ENCODE measurements at places on chromosomes 7 and 10. TPM values are rescaled to one million over a fixed set of nuclear protein-coding genes. Genes with fewer than 3 reads are reported as not detected.

GRCh38 chr7:47254081-47254977, 327.6 kb downstream of the TNS3 start:
- DNase-seq = peak; percentile 81

DNA sequence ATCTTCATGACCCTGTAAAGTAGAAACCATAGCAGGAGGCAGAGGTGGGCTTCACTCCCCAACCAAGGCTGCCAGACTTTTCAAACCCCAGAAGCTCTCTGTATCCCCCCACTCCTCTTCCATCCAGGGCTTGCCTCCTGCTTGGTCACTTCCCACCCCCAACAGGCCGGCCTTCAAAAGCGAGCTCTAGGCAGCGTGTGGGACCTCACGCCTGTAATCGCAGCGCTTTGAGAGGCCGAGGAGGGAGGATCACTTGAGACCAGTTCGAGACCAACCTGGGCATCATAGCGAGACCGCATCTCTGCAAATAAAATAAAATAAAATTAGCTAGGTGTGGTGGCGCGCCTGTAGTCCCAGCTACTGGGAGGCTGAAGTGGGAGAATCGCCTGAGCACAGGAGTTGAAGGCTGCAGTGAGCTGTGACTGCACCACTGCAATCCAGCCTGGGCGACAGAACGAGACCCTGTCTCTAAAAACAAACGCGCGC, 743 bp upstream of the POR start:
- no peak for DNase-seq

DNA sequence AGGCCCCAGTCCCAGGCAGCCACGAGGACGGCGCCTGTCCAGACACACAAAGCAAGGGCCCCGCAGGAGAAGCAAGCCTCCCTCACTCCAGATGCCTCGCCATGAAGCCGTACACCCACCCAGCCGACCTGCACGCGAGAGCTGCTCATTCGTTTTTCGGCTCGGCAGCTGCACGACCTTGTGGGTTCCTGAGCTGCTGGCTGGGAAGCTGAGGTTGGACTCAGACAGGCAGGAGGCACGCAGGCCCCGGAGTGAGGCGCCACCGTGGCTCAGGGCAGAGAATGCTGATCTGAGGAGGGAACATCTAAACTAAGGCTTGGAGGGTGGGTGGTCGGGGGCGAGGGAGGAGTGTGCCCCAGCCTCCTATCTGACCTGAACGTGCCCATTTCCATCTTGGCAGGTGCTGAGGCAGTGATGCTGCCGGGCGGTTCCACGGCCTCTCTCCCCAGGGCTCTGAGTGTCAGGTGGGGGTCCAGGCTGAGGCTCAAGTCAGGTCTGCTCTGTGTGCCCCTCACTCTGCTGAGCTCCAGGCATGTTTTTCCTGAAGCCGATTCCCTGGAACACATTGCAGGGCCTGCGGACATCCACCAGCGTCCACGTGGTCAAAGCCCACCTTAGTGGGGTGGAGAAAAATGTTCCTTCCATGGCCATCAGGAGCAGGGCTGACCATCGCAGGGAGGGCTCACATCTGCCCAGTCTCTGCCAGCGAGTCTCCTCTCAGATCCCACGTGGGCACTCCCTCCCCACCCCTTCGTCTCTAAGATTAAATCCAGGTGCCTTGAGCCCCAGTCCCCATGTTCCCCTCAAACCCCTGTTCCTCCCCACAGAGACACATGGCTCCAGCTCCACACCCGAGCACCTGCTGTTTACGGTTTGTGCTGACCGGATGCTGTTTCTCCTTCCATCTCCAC, 28.1 kb upstream of the FAM20C start:
- no peak for DNase-seq

- DNase-seq = no peak
Measured at GRCh38 chr10:8269976-8270375, 215.5 kb downstream of the GATA3 start.

Gene PON3
- 476 TPM for polyA plus RNA-seq

Gene PNLIPRP3
- polyA plus RNA-seq = not detected

GRCh38 chr7:2802504-2803341, 41.4 kb downstream of the GNA12 start:
- no peak for DNase-seq

Gene LHFPL3
- polyA plus RNA-seq = not detected

- DNase-seq = no peak
Measured at GRCh38 chr10:124574456-124575070, 112.9 kb downstream of the LHPP start.

DNA sequence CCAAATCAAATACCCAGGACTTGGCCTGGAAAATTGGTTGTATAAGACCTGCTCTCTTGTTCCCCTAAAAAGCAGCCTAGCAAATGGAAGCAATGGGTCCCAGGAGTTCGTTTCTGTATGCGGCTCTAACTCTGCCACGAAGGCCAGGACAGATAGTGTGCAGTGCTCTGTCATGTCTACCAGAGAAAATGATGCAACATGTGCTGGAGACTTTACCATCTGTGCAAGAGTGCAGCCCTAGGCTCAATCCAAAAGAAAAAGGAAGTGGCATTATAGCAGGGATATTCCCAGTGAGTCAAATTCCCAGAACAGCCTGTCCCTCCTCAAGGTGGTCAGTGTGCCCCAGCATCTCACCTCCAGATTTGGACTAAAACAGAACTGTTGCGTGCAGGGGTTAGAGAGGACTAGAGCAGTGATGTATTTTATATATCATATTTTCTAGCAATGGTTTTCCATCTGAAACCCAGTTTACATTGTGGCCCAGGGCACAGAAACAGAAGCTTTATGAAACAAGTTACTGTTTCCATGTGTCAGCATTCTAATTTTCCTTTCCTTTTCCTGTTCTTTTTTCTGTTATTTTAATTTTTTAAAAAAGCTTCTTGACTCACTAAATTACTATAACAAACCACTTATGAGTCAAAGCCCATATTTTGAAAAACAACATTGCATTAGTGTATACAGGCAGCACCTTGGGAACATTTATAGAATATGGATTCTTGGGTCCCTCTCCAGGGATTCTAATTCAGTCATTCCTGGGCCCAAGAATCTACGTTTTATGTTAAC, 311.2 kb downstream of the RNLS start:
- no peak for DNase-seq

GRCh38 chr10:123463698-123464097, 202.5 kb upstream of the GPR26 start:
- no peak for DNase-seq

- DNase-seq = no peak
Measured at GRCh38 chr7:139232377-139232717, 1.3 kb downstream of the UBN2 start.

Gene ZNF518A
- polyA plus RNA-seq = 1.8 TPM

- no peak for DNase-seq
Measured at GRCh38 chr10:51744235-51745000, 45.0 kb upstream of the CSTF2T start.

DNA sequence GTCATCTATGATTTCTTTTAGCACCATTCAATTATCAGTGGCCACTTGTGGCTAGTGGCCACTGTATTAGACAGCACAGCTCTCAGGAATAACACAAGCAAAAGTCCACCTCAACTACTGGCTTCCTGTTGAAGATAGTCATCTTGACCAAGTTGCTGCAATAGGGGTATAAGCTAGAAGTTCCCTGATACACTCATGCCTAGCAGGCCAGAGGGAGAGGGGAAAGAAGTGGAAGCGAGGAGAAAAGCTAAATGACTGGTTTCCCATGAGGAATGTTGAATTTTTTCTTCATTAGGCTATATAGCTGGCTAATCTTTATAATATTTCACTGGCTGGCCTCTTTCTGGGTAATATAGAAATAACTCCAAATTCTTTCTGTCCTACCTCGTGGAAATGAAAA, 327.5 kb upstream of the MEOX2 start:
- no peak for DNase-seq

DNA sequence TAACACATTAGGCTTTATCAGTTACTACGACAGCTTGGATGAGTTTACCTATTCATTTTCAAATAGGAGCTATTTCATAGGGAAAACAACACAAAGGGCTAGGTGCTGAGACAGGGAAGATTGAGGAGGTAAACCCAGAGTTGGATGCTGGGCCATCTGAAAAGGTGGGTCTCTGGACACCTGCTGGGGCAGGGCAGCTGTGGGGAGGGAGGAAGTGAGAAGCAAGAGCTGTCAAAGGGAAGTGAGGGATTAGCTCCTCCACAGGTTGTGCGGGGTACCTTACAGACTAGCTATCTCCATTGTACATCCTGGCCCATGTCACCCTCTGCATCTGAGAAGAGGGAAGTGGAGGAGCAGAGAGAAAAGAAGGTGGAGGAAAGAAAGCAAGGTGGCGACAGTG, 48.9 kb downstream of the BLNK start:
- no peak for DNase-seq

GRCh38 chr10:70378122-70378521, 4.3 kb downstream of the LRRC20 start:
- no peak for DNase-seq

DNA sequence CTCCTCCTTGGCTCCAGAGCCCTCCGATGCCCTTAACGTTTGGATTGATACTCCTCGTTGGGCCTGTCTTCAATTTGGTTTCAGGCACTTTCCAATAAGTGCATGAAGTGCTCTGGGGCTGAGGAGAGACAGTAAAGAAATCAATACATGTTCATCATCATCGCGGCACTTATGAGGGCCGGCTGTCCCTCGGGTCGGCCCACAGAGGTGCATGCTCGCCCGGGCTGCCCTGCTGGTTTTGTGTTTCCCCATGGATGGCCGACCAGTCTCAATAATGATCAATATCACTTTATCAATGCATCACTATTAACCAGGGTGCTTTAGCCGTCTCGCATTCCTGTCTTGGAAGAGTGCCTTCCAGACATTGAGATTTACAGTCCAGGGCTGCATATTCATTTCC, 154.2 kb downstream of the EBF3 start:
- DNase-seq = no peak

DNA sequence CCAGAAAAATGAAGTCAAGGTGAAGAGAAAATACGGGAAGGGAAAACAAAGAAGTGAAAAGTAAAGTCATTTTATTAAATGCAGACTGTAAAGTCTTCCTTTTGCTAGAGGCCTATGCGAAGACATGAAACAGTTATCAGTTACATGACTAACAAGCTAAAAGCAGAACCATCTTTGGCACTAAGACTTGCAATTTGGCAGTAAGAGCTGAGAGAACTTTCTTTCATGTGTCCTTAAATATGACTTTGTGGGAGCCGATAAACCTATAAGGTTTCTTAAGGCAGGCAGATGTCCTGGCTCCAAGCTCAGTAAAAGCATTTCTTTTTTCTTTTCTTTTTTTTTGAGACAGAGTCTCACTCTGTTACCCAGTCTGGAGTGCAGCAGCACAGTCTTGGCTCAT, 10.4 kb downstream of the ANLN start:
- DNase-seq = no peak
